Right ventricle myocardium superior (tissue), 1 donor: ENCODE measurements at places on chromosomes 11 and 22. TPM values are rescaled to one million over a fixed set of nuclear protein-coding genes. Genes with fewer than 3 reads are reported as not detected.

- no peak for DNase-seq
Measured at GRCh38 chr11:134652586-134653255, 240.7 kb upstream of the B3GAT1 start.

GRCh38 chr22:36546932-36547331 lies 18.0 kb upstream of the EIF3D start:
- no peak for DNase-seq

DNA sequence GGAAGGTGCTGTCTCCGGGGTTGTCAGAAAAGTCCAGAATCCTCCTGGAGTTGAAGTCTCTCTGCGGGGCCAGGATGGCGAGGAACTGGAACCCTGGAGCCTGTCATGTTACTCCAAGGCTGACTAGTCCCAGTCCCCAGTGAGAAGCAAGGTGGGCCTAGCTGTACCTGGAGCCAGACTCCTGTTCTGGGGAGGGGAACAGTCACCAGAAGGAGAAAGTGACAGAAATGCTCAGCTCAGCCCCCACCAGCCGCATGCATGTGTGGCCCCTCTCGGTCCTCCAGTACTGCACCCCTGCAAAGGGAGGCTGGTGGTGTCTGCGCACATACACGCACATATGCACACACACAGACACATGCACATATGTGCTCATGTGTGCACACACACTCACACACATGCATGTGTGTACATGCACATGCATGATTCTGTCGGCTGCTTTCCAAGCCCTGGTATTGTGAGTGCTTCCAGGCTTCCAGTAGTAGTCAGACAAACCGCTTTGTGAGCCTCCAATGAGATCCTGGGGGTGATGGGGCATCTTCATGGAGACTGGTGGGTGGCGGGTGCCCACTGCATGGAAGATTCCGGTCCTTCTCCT lies 54.3 kb downstream of the RTL6 start:
- no peak for DNase-seq

CALCA gene
- not detected for total RNA-seq

DNA sequence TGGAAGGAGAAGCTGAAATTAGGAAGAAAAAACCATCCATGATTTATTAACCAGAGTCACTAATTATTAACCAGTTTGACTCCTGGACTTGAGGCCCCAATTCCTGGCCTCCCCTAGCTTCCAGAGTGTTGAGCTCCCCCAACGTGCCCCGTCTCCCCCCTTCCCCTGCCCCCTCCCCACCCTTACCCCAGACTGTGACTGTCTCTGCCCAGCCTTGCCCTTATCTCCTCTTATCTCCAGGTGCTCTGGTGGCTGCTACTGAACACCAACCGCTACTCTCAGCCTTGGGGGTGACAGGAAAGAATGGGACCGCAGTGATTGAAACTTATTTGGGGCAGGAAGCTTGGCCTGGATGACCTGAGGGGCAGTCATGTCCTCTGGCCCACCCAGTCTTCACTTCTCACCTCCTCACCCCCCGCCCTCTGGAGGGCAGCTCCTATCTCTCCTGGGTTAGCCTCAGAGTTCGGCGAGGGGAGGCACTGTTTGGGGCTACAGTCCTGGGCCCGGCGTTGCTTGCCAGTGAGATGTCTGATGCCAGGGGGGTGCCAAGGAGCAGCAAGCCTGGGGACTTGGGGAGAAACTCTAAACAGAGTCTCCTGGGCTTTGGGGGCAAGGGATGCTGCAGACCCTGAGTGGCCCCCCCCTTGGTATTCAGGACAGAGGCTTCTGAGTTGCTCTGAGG lies 15.5 kb downstream of the NECTIN1 start:
- DNase-seq: no peak
